GM23248 (cell line): ENCODE measurements at places on chromosomes 1 and 21. TPM values are rescaled to one million over a fixed set of nuclear protein-coding genes. Genes with fewer than 3 reads are reported as not detected.
A peak's percentile ranks its signal among the peaks of the same experiment; 100 is the strongest.

DNA sequence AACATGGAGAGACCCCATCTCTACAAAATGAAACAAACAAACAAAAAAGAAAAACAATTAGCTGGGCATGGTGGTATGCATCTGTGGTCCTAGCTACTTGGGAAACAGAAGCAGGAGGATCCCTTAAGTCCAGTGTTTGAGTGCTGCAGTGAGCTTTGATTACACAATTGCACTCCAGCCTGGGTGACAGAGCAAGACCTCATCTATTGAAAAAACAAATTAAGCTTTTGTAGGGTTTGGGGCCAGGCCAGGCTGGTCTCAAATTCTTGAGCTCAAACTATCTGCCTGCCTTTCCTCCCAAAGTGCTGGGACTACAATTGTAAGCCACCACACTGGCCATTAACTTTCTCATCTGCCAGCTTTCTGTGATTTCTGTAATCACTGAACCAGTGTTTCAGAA lies 27.2 kb downstream of the NIPAL3 start:
- peak; percentile 40 for DNase-seq

The USP16 gene
- 30.2 and 33.5 TPM in 2 replicates for total RNA-seq

GRCh38 chr1:22132517-22133235 lies 10.2 kb downstream of the WNT4 start:
- peak; percentile 90 for DNase-seq

The ZNF648 gene
- not detected in 2 replicates for total RNA-seq

The DLGAP3 gene
- total RNA-seq, result 0.11 TPM in 1 of 2 replicates, not detected in the other
